Activated CD4-positive, alpha-beta T cell treated with anti-CD3 and anti-CD28 coated beads, Interleukin-2, amount 10 ng/mL, durations not matched to agents 7 days and 5 days (primary cell): ENCODE measurements at places on chromosomes 13 and 19. TPM values are rescaled to one million over a fixed set of nuclear protein-coding genes. Genes with fewer than 3 reads are reported as not detected.

SYNGR4 gene
- not detected for total RNA-seq

- DNase-seq: no peak
Measured at GRCh38 chr13:111992911-111993310, 74.0 kb upstream of the SOX1 start.

UPK1A gene
- 0.37 TPM for total RNA-seq

DNA sequence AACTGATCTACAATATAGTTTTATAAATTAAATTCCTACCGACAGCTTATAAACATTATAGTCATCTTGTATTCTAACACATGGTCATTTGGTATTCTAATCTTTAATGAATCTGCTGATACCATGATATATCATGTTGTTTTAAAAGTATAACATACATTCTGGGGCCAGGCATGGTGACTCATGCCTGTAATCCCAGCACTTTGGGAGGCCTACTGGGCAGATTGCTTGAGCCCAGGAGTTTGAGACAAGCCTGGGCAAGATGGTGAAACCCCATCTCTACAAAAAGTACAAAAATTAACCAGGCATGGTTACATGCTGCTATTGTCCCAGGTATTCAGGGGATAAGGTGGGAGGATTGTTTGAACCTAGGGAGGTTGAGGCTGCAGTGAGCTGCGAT is 3.1 kb downstream of the ZNF383 start:
- no peak for DNase-seq

DNA sequence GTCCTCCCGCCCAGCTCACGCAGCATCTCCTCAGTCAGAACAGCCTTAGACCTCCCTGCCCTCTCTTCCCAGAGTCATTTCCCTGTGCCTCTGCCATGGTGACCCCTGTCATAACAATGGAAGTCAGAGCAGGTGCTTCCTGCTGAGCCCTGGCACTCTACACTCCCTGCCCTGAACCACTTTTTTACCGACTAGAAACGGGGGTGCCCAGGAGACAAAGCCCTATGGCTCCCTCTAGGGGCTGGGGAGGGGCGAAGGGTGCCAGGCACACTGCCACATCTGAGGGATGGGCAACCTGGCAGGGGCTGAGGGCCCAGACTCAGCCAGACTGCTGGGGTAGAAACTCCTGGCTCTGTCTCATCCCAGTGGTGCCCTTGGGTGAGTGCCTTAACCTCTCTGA is 16.4 kb downstream of the ZNF574 start:
- peak; percentile 72 for DNase-seq

- no peak for DNase-seq
Measured at GRCh38 chr13:74145249-74145975, 11.2 kb upstream of the KLF12 start.

- no peak for DNase-seq
Measured at GRCh38 chr19:38544569-38545315, 73.0 kb downstream of the MAP4K1 start.

THSD8 gene
- 31.1 TPM for total RNA-seq

PRR22 gene
- 5.4 TPM for total RNA-seq

- DNase-seq: no peak
Measured at GRCh38 chr13:35826626-35827254, 304.4 kb downstream of the DCLK1 start.

DNA sequence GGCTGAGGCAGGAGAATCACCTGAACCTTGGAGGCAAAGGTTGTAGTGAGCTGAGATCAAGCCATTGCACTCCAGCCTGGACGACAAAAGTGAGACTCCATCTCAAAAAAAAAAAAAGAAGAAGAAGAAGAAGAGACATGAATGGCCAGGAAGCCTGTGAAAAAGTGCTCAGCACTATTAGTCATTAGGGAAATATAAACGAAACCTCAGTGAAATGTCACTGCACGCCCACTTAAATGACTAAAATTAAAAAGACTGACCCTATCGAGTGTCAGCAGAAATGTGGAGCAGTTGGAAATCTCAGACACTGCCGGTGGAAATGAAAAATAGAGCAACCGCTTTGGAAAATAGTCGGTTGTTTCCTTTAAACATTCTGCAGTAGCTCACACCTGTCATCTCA is 5.5 kb upstream of the TYROBP start:
- no peak for DNase-seq

DNA sequence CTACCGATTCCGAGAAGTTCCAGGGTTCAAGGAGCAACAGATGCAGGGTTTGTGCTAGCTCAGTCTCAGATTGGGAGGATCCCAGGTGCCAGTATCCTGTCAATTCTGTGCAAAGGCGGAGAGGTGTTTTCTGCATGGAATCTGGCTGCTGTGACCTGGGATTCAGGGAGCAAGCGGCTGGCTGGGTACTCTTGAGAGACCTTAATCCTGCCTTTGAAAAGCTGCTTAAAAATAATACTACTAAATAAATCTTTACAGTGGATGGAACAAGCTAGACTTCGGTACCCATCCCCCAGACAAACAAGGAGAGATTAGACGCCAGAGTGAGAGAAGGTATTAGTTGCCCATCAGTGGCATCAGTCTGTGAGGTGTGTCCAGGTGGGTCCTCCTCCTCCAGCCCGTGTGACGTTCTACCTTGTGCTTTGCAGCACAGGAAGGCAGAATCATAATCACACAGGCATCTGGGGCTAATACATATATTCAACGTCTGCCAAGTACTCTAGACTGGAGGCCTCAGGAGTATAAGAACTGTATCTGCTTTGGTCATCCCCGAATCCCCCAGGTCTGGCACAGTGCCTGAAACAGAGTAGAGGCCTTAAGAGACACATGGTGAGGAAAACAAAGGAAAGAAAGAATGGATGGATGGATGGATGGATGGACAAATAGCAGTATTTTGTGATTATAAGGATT is 230.6 kb downstream of the ZNF536 start:
- DNase-seq: no peak

CGB5 gene
- not detected for total RNA-seq

CDC37 gene
- total RNA-seq: 205 TPM

DNA sequence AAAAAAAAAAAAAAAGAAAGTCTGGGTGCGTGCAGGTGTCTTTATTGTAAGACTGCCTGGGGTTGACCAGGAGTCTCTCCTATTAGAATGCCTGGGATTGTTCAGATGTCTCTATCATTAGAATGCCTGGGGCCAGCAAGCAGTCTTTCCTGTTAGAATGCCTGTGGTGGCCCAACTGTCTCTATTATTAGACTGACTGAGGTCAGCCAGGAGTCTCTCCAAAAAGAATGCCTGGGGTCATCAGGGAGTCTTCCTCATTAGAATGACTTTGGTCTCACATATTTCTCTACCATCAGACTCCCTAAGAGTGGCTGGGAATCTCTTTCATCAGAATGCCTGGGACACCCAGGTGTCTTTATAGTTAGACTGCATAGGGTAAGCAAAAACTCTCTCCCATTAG is 1577.5 kb downstream of the UQCRFS1 start:
- no peak for DNase-seq

NEK3 gene
- total RNA-seq: 3.7 TPM

- DNase-seq: no peak
Measured at GRCh38 chr13:35780613-35781012, 304.1 kb upstream of the MAB21L1 start.

ZNF497 gene
- total RNA-seq: 1.4 TPM

GRCh38 chr13:36736119-36736726 is 62.4 kb downstream of the SERTM1 start:
- DNase-seq: peak; percentile 50

TYROBP gene
- total RNA-seq: not detected

APOC1 gene
- not detected for total RNA-seq

DNA sequence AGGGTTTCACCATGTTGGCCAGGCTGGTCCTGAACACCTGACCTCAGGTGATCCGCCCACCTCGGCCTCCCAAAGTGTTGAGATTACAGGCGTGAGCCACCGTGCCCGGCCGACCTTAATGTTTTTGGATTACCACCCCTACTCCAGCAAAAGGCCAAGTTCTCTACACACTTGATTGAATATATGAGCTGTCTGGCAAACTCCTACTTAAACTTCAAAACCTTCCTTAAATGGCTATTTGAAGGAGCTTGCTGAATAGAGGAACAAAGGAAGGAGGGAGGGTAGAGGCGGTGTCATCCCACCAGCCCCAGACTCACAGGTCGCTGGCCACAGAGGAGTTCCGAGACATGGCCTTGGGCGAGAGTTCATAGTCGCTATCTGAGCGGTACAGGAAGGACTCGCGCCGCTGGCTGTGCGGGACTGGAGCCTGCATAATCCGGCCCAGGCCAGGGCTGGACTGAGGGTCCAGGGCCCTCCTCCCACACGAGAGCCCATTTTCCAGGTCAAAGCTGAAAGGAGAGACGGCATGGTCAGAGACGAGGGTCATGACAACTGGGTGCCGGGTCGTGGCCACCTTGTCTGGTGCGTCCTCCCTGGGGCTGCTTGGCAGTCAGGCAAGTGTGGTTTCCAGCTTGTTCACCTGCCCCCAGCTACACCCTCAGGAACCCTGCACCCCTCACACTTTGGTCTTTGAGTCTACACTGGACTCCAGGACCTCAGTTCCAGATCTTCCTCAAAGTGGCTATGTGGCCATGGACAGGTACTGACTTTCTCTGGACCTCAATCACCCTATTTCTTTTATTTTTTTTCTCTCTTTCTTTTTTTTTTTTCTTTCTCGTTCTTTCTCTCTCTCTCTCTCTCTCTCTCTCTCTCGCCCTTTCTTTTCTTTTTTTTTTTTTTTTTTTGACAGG is 4.2 kb downstream of the PDE4C start:
- no peak for DNase-seq
